ENCODE measurements at places on chromosomes 5 and 9. TPM values are rescaled to one million over a fixed set of nuclear protein-coding genes. Genes with fewer than 3 reads are reported as not detected.

GRCh38 chr9:78363221-78363620, 66.3 kb downstream of the PSAT1 start:
- no peak for DNase-seq

DNA sequence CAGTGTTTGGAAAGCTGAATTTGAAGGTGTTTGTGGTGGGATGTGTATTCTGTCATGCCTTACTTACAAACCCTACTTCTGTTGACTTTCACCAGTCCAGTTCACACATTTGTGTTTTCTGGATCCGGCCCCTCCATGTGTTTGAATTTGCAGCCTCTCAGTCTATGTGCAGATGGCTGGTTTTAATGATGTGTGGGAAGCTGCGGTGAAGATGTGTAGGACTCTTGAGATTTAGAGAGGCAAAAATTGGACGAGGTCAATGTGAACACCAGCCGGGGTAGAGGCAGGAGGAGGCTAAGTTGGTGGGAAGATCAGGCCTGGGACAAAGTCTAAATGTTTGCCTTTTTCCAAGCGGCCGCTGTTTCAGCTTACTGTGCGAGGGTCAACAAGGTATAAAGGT, 115.4 kb upstream of the KLF9 start:
- no peak for DNase-seq

BTNL8 gene
- total RNA-seq, result not detected

DNA sequence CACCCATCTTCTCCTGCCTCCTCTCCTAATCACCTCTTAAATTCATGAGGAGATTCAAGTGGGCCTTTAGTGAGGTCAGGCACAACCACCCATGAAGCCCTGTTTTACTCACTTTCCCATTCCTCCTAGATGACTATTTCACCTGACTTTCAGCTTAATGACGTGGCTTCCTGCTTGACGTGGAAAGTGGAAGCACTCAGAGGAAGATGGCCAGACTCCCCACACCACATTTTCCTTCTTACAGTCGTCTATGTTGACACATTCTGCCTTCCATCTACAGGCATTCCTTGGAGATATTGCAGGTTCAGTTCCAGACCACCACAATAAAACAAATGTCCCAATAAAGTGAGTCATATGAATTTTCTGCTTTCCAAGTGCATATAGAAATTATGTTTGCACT, 146.4 kb upstream of the TAS2R1 start:
- DNase-seq, result no peak

DNA sequence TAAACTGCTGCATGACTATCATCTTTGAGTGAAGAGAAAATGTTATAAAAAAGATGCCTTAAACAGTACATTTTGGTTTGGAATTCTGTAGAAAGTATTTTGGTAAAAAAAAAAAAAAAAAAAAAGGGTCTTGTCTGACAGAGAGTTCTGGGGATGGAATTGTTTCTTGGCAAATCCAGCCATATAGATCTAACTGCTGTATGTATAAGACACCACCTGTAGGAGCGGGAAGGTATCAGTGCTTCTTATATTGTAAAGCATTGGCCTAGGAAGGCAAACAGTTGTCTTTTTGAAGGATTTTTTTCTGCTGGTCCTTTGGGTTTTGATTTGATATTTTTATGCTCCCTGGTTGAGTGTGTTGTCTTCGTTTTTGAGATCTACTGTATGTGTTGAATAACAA, 2.8 kb downstream of the PURA start:
- DNase-seq, result no peak

- DNase-seq, result no peak
Observed at GRCh38 chr5:32001284-32001683, 172.8 kb downstream of the GOLPH3 start.

CKMT2 gene
- not detected for total RNA-seq

SARDH gene
- 5.0 TPM for total RNA-seq

DNA sequence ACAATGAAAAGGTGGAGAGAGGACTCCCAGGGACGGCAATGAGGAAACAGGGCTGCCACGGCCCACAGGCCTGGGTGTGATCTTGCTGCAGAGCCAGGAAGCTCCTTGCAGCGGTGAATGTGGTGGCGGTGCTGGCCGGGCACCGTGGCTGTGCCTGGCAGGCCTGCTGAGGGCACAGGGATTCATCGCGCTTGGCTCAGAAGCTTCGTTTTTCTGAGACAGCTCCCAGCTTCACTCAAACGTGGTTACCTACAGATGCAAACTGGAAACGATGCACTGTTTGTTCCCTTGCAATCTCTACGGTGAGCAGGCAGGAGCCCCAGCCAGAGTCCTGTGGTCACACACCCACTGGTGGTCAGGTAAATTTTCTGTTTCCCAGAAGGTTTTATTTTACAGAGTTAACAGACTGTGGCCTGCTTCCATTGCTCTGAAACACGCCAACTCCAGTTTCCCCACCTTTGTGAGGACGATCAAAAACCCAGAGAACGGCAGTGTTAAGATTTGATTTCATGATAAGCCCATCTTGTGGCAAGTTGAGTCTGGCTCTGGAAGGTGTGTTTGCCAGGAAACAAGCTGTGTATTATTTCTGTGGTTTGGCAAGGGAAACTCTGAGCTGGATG, 183.9 kb downstream of the AUH start:
- no peak for DNase-seq
